ENCODE measurements at places on chromosomes 3 and 15.

DNA sequence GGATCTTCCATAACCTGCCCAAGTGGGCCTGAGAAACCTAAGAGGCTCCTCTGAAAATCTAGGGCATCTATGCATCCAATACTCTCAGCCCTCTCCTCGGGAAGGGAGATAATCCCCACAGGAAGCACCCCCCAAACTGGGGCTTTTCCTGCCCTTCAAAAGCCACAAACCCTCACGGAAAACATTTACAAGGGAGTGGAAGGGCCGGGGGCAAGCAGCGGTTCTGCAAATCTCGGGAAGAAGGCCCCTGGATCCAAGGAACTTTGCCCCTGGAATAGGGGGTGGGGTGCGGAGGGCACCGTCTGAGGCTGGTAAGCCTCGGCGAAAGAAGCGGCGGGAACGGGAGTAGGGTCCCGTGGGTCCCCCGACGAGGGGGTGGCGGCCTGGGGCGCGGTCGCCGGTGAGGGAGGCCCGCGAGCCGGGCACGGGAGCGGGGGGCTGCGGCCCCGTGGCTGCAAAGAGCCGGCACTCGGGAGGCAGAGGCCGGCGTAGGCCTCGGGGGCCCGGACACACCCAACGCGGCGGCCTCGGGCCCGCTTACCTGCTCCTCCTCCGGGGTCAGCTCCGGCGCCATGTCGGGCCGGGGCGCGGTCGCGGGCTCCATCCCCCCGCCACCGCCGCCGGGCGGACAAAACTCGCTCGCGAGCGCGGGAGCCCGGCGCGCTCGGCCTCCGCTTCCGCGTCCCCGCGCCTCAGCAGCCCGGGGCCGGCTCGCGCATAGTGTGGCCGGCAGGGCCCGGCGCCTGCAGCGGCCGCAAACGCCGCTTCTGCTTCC lies 755 bp downstream of the PTPN9 start:
- DNase-seq, result peak; percentile 29

- DNase-seq, result no peak
These were observed 129.6 kb downstream of the FOXP1 start for GRCh38 chr3:71453822-71454511.

GRCh38 chr15:39624806-39625205 lies 43.9 kb downstream of the THBS1 start:
- DNase-seq, result no peak

GRCh38 chr3:186235554-186235953 lies 126.5 kb downstream of the DGKG start:
- no peak for DNase-seq

Measured in anterior cingulate cortex (tissue), 58 donors.